ENCODE measurements at places on chromosomes 1 and 21.
A peak's percentile ranks its signal among the peaks of the same experiment; 100 is the strongest.

GRCh38 chr1:59431566-59432294 lies 134.8 kb downstream of the FGGY start:
- DNase-seq, result no peak

- no peak for DNase-seq
These were observed 1276.0 kb upstream of the ADGRL4 start for GRCh38 chr1:80282536-80282935.

DNA sequence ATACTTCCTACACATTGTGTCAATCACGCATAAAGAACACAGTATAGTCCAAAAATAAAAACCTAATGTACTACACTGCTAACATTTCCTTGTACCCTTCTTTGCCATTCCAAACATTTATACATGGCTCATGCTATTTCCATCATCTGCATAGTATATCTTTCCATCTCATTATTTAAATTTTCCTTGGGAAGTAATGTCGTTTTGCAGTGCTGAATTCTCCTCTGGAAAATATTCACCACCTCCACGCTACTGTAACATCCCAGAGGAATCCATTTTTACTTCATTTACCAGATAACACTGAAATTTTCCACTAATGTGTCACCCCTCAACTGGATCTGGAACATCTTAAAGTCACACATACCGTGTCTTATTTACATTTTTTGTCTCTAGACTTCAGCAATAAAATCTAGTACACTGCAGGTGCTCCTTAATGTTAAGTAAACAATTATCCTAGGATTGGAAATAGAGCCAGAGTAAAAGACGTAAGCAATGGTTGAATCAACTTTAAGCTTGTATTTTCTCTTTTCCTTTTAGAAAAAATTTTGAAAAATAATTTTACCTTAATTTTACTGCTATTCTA lies 881.0 kb downstream of the AMY1C start:
- DNase-seq, result no peak

DNA sequence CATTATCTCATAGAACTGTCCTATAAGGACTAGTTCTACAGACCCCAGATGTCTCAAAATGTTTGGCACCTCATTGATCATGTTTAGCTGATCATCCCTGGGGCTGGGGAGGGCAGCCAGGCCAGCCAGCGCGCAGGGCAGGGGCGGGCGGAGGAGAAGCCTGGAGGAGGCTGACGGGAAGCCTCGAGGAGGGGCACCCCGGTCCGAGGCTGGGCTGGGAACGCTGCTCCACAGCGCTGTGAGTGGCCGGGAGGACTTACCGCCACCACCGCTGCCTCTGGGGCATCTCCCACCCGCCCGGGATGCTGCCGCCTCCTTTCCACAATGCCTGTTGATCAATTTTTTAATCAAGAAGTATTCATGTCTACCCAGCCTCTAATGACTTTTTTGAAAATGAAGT lies 159.5 kb upstream of the GREM2 start:
- no peak for DNase-seq

DNA sequence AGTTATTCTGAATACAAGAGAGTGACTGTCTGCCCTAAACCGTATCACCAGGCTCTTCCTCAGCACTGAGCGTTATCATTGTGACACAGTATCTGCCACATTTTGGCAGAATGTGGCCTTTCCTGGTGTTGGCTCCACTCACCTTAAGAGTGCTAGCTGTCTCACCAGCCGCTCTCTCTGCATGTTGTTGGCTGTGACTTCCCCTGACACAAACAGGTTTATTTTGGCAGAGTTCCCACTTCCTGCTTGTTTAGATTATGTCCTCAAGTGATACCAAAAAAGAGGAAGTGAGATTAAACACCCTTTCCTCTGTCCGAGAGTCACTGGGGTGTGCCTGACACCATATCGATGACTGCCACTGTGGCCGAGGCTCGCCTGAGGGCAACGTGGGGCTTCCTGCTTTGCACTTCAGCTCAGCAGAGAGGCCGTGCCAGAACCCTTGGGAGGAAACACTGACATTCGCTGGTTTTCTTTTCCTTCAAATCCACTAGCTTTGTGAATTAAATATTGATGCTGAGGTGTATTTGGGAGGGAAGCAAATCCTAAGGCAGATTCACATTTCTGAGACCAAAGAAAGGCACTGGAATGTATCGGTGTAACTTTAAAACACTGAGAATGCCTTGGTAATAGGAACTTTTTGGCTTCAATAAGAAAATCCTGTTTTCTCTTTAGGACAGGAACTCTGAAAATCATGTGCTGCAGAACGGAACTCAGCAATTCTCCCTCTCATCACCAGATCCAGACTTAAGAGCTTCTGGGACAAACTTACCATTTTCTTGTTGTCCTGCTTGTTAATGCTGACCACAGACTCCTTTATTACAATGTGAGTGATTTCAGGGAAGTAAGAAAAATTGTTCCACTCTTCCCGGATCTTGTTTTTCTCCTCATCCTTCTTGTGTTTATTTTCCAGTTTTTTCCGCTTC lies 102.1 kb downstream of the JAK1 start:
- peak; percentile 80 for DNase-seq

GRCh38 chr21:27582948-27583430 lies 616.1 kb upstream of the ADAMTS5 start:
- no peak for DNase-seq

DNA sequence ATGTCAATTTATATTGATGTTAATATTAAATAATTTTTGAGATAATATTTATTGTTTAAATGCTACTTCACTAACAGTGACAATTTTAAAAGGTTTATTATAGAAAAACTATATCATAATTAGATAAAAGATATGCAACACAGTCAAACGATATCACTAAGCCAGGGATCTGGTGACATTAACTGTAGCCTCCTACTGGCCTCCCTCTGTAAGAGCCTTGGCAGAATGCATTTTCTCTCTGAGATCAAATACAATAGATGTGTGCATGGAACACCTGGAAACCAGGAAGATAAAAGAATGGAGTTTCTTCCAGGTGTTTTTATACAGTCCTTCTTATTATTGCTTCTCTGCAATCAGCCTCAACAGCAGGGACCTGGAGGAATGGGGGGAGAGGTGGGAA lies 1762.1 kb downstream of the BRINP3 start:
- no peak for DNase-seq

DNA sequence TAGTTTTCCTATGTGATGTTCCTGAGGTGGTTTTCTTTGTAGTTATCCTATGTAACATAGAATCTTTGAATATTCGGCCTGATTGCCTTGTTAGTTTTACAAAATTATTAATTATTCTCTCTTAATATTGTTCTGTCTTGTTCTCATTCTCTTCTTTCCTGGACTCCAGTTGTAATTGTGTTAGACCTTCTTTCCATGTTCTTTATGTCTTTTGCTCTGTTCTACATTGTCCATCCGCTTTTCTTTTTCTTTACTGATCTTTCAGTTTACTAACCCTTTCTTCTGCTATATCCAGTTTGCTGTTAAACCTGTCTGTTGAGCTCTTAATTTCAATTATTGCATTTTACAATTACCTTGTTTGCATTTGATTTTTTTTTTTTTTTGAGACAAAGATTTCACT lies 89.3 kb downstream of the PEX14 start:
- no peak for DNase-seq

DNA sequence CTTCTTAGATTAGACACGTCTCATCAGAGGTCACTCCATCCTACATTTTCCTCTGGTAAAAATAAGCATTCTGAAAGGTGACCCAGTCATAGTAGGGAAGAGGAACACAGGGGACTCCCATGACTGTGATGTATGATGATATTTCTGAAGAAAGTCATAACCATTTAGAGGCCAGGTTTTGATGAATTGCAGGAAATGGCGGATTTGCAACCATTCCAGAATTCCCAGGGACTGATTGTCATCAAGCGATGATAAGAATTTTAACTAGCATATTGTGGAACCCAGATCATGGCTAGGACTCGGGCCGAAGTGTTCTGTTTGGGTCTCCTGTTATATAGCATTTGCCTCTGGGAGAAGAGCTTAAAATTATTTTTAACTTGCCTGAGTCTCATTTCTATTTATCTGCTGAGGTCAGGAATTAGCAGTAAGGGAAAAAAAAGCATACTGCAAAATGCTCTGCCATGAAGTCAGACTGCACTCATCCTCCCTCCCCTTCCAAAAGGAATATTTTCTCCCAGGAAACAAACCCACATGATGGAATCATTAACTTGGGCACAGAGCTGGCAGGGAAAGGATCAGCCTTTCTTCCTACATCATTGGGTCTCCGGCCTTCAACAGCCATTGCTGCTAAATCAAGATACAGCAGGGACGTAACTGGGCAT lies 286.7 kb downstream of the HLX start:
- DNase-seq, result no peak

DNA sequence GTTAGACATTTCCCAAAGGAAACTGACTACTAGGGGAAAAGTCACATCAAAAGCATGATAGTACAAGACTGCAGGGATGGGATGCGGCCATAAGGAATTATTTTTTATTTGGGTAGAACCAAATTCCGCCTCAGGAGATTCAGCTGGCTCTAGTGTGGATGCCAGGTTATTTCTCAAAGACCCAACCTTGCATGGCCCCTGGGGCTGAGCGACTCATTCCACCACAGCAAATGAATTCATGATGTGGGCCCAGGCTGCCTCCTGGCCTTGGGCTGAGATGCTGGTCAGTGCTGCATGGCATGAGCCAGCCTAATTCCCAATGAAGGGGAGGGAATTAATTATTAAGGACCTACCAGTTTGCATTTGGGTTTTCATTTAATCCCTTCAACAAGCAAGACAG lies 11.8 kb downstream of the TMEM35B start:
- no peak for DNase-seq

- no peak for DNase-seq
These were observed 33.2 kb upstream of the FAM163A start for GRCh38 chr1:179709841-179710329.

Data from GM19239 (cell line).